ENCODE measurements at places on chromosomes 1 and 21. TPM values are rescaled to one million over a fixed set of nuclear protein-coding genes. Genes with fewer than 3 reads are reported as not detected.

ROR1 gene
- 21.8 TPM for total RNA-seq

GRIK3 gene
- total RNA-seq = not detected

CHIA gene
- total RNA-seq = not detected

LDLRAD1 gene
- total RNA-seq = not detected

DNA sequence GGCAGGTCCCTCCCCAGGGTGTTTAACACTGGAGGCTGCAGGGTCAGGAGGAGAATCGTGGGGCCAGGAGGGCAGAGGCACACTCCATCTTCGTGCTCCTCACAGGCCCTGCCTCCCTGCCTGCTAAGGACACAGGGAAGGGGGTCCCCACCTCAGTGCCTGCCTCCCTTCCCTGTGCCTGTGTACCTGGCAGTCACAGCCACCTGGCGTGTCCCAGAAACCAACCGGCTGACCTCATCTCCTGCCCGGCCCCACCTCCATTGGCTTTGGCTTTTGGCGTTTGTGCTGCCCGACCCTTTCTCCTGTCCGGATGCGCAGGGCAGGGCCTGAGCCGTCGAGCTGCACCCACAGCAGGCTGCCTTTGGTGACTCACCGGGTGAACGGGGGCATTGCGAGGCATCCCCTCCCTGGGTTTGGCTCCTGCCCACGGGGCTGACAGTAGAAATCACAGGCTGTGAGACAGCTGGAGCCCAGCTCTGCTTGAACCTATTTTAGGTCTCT, 623 bp upstream of the BGLAP start:
- no peak for DNase-seq

GRCh38 chr21:29221253-29221744, 77.4 kb upstream of the BACH1 start:
- DNase-seq = no peak

GRCh38 chr21:42456457-42456856, 39.6 kb downstream of the RSPH1 start:
- no peak for DNase-seq

- no peak for DNase-seq
Observed at GRCh38 chr1:210434223-210434622, 105.5 kb downstream of the HHAT start.

DNA sequence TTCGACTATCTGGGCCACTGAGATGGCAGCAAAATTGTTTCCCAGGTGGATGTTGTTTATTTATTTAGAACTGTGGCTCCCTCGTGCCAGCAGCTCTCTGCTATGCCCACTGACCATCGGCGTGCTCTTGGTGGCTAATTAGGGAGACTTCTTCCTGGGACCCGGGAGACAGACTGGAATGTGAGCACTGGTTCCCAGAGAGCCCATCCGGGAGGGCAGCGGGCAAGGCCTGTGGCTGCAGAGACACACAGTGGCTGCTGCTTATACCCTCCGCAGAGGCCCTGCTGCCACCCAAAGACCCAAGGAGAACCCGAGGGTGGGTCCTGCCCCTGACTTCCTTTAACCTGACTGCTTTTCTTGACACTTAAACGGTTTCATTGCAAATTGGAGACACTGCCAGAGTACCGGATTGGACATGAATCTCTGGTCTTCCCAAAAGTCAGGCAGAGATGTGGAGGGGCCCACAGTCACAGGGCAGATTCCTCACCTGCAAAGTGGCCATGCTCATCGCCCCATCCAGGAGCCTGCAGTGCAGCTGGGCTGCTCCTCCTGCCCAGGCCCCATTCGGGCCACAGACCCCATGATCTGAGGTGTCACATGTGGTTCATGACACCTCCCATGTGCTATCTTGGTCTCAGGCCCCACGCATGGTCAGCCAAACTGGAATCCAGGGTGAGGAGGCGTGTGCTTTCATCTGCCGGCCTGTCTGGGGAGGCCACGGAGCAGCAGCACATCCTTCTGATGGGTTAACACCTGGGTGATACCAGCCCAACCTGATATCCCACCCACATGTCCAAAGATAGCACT, 5.7 kb upstream of the MATN1 start:
- no peak for DNase-seq

GRCh38 chr1:212467843-212468482, 35.2 kb downstream of the NENF start:
- DNase-seq = no peak

- peak; percentile 77 for DNase-seq
Observed at GRCh38 chr21:44090325-44090724, 16.9 kb upstream of the PWP2 start.

GRCh38 chr1:66175581-66175980, 358.4 kb upstream of the SGIP1 start:
- no peak for DNase-seq

DNA sequence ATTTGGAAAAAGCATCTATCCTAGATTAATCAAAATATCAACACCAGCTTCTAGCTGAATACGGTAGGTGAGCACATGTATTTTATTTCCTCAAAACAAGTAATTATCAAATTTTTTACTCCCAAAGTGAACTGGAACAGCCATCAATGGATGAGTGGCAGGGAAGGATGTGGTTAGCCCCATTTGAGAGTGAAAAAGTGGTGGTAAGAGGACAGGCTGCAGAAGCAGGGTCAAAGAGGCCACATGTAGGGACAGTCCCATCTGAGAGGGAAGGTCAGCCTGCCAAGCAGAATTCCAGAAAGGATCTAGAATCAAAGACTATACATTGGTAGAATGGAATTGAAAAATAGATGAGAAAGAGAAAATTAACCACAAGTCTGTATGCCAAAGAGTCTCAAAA, 163.8 kb downstream of the SMYD3 start:
- no peak for DNase-seq

GRCh38 chr1:29064064-29064463, 59.6 kb downstream of the TMEM200B start:
- no peak for DNase-seq

DNA sequence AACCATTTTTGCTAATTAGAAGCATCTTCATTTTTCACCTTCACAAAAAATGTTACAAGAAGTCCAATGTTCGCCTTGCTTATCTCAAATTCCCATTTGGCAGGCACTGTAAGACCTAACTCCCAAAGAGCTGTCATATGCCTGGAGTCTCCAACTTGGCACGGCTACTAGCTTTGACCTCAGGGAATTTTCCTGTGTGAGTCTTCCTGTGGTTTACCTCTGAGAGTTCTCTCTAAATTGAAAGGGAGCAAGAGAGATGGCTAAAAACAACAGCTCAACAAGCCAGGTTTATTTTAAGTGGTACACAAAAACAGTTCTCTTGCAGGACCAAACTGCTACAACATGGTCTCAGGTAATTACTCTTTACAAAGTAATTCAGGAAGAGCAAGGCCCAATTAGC, 756.0 kb upstream of the ADGRL2 start:
- DNase-seq = no peak

GRCh38 chr1:8223526-8223925, 94.4 kb upstream of the SLC45A1 start:
- DNase-seq = no peak

GRCh38 chr1:109793486-109794318, 30.0 kb upstream of the EPS8L3 start:
- DNase-seq = peak; percentile 49

DNA sequence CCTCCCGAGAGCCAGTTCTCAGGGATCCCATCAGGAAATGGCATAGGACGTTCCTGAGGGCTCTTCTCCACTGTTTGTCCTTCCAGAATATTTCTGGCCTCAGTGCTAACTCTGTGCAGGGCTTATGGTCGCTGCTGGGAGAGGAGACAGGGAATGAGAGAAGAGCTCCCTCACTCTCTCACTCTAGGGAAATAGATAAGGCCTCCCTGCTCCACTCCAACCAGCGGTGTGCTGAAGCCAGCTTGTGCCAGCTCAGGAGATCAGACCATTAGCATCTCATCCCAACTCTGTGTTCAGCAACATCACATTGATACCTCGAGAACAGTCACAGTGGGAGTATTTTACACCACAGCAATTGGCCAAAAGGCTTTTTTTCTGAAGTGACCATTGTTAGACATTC, 49.2 kb upstream of the ZC3H12A start:
- no peak for DNase-seq

GRCh38 chr1:6544831-6545230, 9.5 kb downstream of the NOL9 start:
- no peak for DNase-seq

DNA sequence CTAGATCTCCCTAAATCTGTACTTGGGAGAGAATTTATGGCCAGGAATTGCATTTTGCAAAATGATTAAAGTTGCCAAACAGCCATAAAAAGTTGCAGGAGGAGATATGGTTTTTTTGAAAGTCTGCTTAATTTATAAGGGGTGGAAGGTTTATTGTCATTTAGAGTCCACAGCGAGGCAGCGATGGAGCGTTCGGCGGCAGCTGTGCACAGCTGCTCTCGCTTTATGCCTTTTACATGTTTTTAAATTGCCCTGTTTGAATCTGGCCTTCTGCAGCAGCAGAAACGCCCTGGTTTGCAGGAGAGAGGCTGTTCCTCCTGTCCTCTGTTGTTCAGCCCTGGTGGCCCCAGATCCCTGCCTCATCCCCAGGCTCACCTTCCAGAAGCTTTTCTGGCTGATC, 144.9 kb upstream of the POU3F1 start:
- no peak for DNase-seq

- DNase-seq = no peak
Observed at GRCh38 chr1:234921266-234922062, 207.2 kb downstream of the TOMM20 start.
